ENCODE measurements at places on chromosomes 12 and 14. TPM values are rescaled to one million over a fixed set of nuclear protein-coding genes. Genes with fewer than 3 reads are reported as not detected.

Gene REC8
- 33.8 TPM for total RNA-seq

Gene LRCOL1
- not detected for total RNA-seq

Gene CCDC38
- total RNA-seq: not detected

Gene CIROP
- not detected for total RNA-seq

Gene VRTN
- not detected for total RNA-seq

Gene TCL1B
- total RNA-seq: not detected

Gene OR11H6
- total RNA-seq: not detected

Gene DEGS2
- 0.31 TPM for total RNA-seq

Gene RNF212B
- total RNA-seq: not detected
